ENCODE measurements at places on chromosomes 7 and 10.

DNA sequence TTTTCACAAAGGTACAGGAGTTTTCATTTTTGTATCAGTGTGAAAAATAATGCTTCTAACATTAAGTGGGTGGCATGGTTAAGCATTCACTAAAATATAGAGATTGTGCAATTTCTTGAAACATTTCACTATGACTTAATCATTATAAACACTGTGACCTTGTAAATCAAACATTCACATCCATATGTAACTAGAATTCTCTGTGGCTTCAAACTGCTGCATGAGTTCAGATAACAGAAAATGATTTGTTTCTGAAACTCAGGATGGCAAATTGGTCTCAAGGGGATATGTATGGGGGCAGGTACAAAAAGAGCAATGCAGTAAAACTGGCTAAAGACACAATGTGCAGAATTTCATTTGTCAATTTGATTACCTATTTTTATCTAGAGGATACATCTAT is 3.8 kb downstream of the FAM133B start:
- DNase-seq: peak; percentile 46

- no peak for DNase-seq
Measured at GRCh38 chr7:111029141-111029572, 61.8 kb upstream of the LRRN3 start.

GRCh38 chr7:140533394-140533872 is 54.1 kb upstream of the MKRN1 start:
- no peak for DNase-seq

DNA sequence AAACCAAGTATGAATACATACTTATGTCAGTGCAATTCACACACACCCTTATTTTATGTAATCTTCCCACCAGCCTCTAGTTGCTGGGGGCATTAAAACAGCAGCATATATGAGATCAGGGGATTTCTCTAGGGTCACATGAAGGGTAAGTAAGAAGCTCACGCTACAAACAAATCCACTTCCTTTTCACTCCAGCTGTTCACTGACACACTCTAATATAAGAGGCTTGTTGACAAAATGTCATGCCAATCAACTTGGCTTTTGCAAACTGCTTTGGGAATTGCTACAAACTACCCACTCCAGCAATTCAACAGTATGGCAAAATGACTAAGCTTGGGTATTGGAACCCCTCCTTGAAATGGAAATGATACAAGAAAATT is 10.3 kb downstream of the FAM3C start:
- DNase-seq: no peak

GRCh38 chr7:101233907-101234547 is 3.6 kb downstream of the CLDN15 start:
- no peak for DNase-seq

GRCh38 chr10:101889256-101890210 is 45.9 kb upstream of the KCNIP2 start:
- peak; percentile 75 for DNase-seq

- no peak for DNase-seq
Measured at GRCh38 chr10:79413196-79413595, 32.2 kb downstream of the ZCCHC24 start.

DNA sequence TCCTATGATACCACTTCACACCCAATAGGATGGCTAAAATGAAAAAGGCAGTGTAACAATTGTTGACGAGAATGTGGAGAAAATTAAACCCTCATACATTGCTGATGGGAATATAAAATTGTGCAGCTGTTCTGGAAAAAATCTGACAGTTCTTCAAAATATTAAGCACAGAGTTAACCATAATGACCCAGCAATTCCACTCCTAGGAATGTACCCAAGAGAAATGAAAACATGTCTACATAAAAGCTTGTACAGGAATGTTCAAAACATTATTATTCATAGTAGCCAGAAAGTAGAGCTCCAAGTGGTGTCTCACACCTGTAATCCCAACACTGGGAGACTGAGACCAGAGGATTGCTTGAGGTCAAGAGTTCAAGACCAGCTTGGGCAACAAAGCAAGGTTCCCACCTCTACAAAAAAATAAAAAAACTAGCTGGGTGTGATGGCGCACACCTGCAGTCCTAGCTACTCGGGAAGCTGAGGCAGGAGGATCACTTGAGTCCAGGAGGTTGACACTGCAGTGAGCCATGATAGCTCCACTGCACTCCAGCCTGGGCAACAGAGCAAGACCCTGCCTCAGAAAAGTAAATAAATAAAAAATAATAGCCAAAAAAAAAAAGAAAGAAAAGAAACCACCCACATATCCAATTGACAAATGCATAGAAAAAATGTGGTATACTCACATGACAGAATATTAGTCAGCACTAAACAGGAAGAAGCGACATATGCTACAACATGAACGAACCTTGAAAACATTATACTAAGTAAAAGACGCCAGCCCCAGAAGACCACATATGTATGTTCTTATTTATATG is 5.0 kb downstream of the RHEB start:
- DNase-seq: no peak

DNA sequence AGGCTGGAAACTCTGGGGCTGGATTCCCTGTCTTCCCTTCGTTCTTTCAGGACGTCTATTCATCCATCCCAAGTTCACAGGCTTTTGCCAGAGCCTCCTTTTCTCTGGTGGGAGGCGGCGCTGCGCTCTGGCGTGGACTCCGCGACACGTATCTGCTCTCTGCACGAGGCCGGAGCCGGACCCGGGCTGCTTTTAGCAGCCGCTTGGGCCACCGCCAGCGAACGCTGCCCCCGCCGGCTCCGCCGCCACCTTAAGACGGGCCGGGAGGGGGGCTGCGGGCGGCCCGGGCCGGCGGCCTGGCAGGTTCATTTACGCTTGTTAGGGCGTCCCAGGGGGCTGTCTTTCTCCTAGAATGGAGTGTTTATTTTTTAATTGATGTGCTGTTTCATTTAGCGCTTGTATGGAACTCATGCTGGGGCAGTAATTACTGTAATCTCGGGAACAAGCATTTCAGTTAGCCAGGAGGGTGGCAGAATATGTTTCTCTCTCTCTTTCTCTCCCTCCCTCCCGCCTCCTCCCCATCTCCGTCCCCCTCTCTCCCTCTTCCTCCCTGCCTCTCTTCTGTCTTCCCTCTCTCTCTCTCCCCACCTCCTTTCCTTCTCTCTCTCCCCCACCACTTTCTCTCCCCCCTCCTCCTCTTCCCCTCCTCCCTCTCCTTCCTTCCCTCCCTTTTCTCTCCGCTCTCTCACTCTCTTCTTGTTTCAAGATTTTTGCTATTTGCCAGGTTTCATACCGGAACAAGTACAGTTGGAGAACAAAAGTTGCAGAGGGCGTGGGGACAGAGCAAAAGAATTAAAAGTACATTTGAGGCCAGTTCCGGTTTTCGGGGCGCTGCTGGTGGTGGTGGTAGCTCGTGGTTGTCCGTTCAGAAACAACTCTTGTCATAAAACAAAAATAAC is 1.3 kb upstream of the FZD8 start:
- DNase-seq: peak; percentile 41

- no peak for DNase-seq
Measured at GRCh38 chr7:42155584-42156290, 81.3 kb downstream of the GLI3 start.

DNA sequence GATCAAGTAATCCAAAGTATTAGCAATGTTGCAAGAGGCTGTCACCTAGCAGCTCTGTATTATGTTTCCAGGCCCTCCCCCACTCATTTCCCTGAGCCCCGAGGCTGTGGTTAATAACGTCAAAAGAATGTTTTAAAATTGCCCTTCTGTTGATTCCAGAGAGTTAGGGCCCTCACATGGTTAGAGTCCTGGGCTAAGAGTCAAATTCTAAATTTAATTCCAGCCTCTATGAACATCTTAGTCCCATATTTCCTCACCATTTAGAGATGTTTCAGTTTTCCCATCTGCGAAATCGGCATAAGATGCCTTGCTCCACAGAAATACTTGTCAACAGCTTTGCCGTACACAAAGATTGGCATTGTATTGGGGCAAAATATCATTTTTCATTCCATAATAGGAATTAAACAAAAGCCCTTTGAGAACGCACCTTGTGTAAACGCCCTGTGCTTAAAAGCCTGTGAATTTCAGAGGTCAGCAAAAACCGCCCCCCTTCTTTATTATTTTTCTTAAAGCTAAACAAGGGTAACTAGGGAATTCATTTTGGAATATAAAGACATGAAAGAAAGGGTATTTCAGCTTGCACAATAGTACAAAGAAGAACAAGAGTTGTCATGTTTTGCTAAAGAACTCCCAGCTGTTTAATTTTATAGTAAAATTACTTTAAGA is 135.8 kb downstream of the ARID5B start:
- peak; percentile 90 for DNase-seq

GRCh38 chr7:122643250-122643649 is 55.7 kb downstream of the RNF133 start:
- DNase-seq: no peak

- DNase-seq: no peak
Measured at GRCh38 chr7:19696926-19697325, 11.9 kb downstream of the POLR1F start.

DNA sequence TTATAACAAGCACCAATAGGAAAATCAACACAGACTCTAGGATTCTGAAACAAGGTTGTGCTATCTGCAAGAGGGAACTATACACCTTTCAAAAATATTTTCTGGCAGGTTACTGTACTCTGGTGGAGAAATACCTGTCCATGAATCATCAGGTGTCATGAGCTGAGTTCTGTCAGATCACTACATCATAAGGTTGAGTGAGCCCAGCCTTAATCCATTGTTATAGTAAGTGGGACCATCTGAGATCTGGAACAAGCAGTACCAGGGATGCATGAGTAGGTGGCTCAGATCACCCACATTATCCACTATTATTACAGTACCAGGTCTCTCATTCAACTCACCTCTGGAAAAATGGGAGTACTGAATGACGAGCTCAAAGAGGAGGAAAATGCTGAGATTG is 212.4 kb downstream of the DGKI start:
- no peak for DNase-seq

GRCh38 chr7:140439359-140439758 is 35.5 kb downstream of the RAB19 start:
- DNase-seq: no peak

DNA sequence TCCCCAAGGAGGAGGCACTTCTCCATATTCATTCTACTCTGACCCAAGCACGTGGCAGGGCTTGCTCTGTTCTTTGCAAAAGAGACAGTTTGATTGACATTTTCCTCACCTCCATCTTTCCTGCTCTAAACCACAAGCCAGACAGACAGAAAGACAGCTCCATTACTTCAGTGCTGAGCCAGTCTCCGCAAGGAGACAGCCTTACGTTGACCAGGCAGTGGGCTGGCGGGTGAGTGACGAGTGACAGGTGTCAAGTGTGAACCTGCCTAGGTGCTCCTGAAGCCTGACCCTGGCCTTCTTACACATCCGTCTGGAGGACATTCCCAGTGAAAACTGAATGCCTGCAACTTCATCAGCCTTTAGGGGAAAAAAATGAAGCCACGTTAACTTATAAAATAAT is 314.6 kb downstream of the TNS3 start:
- DNase-seq: no peak

DNA sequence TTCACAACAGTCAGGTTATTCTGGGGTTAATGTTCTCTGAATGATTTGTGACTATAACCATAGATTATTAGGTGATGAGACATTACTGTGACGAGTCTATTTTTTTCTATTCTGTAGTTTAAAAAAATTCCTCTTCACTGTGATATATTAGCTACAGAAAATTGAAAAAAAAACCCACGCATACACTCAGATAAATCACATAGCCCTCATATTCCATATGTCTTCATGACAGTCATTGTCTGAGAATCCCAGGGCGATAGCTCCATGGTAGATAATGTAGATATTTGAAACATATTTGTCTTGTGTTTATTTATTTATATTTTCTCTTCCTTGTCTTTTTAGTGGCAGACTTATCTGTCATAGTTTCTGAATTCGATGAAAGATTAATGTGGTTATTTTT is 110.0 kb downstream of the CAMK1D start:
- DNase-seq: peak; percentile 62

- DNase-seq: peak; percentile 93
Measured at GRCh38 chr10:76432016-76433012, 1000.9 kb downstream of the LRMDA start.

GRCh38 chr7:27214239-27214950 is 14.5 kb upstream of the HOXA13 start:
- DNase-seq: no peak

DNA sequence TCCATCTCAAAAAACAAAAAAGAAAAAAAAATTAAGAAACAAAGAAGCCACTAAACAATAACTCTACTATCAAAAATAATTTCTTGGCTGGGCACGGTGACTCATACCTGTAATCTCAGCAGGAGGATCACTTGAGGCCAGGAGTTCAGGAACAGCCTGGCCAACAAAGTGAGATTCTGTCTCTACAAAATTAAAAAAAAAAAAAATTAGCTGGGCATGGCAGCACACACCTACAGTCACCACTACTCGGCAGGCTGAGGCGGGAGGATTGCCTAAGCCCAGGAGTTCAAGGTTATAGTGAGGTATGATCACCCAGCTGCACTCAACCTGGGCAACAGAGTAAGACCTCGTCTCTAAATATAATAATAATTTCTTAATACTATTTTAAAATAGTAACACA is 69.0 kb downstream of the PARD3 start:
- no peak for DNase-seq

GRCh38 chr7:85749696-85750453 is 563.0 kb upstream of the SEMA3D start:
- no peak for DNase-seq

DNA sequence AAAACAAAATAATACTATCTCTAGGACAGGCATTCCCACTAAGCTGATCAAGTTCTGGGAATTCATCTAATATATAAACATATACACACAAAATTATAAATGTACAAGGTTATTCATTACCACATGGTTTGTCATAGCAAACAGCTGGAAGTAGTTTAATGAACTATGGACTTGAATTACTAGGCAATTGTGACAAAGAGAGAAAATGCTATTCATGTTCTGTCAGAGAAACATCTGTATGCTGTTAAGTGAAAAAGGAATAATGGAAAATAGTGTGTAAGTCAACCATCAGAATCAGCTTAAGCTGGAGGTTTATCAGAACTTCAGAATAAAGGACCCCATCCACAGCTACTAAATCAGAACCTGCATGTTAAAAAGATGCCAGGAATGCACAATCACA is 2.8 kb downstream of the ZNF248 start:
- DNase-seq: peak; percentile 24

- DNase-seq: no peak
Measured at GRCh38 chr10:91627344-91628102, 5.3 kb downstream of the PPP1R3C start.

DNA sequence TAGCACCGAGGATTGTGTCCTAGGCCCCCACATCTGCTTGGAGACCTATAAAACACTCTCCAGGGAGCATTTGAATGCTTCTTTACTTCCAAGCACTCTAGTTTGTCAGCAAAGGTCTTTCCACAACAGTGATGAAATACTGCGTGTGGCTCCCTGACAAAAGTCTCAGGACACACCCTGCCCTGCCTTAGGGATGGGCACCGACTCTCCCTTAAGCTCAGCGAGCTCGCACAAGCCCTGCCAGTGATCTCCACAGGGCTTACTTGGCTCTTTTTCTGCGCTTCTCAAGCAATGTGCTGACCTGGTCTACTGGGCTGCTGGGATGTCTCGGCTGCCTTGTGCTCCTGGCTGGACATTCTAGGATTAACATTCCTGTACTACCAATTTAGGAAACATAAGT is 84.3 kb upstream of the MPP7 start:
- DNase-seq: no peak

- DNase-seq: no peak
Measured at GRCh38 chr10:122098924-122099323, 110.0 kb downstream of the TACC2 start.

GRCh38 chr7:132162556-132163144 is 413.6 kb downstream of the PLXNA4 start:
- no peak for DNase-seq
